ENCODE measurements at places on chromosomes 2 and 18.
A peak's percentile ranks its signal among the peaks of the same experiment; 100 is the strongest.

GRCh38 chr2:107259408-107260195 lies 373.6 kb upstream of the ST6GAL2 start:
- DNase-seq = no peak

GRCh38 chr2:238912916-238913875 lies 65.3 kb downstream of the TWIST2 start:
- no peak for DNase-seq

- DNase-seq = no peak
Observed at GRCh38 chr2:160652236-160652635, 158.6 kb upstream of the RBMS1 start.

GRCh38 chr2:97757062-97757461 lies 43.7 kb downstream of the ZAP70 start:
- no peak for DNase-seq

DNA sequence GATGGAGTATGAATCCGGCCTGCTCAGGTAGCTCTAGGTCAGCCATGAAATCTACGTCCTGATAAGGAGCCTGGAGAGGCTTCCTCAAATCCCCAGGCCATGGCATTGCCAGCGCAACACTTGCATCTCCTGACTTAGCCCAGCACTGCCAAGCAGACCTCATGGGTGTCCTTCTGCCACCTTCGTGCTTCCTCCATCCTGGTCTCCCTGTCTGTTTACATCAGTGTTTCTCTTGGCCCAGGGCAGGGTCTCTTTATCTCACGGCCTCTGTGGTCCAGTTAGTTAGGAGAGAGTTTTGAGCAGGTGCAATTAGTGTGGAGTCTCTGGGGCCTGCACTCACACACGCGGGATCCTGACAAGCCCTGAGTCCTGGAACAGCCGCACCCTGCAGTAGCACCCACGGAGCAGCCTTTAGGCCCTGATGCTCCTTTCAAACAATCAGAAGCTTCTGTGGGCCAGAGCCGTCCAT lies 193.1 kb upstream of the ARL4C start:
- no peak for DNase-seq

- DNase-seq = no peak
Observed at GRCh38 chr2:62931536-62931935, 119.1 kb upstream of the OTX1 start.

GRCh38 chr2:174004905-174005605 lies 39.9 kb upstream of the SP3 start:
- DNase-seq = no peak

DNA sequence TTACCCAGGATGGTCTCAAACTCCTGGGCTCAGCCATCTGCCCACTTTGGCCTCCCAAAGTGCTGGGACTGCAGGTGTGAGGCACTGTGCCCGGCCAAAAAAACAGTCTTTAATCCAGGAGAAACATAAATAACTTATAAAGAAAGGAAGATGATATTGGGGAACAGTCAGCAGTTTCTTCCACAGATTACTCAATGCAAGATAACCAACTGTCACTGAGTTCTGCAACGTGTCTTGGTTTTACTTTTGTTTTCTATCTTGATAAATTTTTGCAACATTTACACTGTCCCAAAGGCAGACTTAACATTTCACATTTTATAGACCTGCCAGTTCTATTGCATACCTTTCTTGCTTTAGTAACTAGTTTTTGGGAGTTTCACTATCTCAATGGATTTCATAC lies 71.1 kb downstream of the ANKRD44 start:
- DNase-seq = peak; percentile 41

GRCh38 chr2:134453476-134453875 lies 199.6 kb downstream of the MGAT5 start:
- DNase-seq = no peak

DNA sequence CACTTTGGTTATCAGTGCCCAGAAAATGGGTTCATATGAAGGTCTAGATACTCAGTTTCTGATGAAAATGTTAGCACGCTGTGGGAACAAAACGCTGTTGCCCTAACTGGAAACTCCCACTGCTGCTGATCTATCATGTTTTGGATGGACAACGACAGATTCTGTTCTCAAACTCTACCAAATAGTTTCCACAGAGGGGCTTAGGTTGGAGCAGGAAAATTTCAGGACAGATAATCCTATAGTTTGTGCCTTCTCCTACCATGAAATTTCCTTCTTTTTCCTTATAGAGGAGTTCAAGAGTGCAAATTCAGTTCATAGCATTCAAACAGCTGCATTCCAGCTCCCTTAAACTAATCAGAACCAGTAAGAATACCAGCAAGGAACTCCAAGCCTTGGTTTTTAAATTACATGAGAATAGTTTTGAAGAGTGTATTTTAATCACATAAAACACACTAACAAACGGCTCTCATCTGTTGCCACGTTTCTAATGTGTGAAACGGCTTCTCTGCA lies 58.7 kb upstream of the RALBP1 start:
- no peak for DNase-seq

DNA sequence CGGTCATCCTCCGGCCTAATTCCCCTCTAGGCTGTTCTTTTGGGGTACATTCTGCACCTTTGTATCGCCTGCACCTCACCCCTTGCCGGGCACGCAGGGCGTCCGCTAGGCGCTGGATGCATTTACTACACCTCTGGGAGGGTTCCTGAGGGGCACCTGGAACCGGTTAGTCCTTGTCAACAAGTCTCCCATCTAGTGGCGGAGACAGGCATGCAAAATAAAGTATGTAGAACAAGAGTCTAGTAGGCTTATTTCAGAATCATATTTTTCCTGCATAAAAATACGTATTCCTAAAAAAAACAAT lies 705 bp upstream of the TEX261 start:
- peak; percentile 56 for DNase-seq

- DNase-seq = no peak
Observed at GRCh38 chr2:7724336-7724735, 807.1 kb downstream of the RNF144A start.
